ENCODE measurements at places on chromosomes 6 and 20. TPM values are rescaled to one million over a fixed set of nuclear protein-coding genes. Genes with fewer than 3 reads are reported as not detected.

DNA sequence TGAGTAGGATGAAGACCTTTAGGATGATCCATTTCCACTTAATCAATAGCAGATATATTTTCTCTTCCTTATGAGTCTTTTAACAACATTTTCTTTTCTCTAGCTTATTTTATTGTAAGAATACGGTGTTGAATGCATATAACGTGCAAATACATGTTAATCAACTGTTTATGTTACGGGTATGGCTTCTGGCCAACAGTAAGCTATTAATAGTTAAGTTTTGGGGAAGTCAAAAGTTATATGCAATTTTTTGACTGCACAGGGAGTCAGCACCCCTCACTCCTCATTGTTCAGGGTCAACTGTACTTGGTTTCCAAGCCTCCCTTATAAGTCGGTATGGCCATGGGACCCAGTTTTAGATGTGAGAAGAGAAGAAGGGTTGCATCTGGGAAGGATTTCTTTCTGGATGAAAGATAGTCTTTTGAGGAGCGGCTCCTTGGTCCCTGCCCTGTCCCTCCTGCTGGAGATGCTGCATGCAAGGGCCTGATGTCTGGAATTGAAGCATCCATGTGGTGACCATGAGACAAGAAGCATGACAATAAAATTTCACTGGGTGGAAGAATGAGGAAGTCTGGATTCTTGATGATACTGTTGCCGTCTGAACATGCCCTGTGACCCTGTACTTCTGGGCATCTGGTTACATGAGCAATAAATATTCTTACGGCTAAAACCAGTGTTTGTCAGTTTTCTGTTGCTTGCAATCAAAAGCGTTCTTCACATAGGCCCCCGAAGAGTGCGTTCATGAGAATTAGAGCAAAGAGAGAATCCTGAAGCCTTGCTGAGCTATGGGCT, 194.7 kb upstream of the PMEPA1 start:
- DNase-seq = no peak

DNA sequence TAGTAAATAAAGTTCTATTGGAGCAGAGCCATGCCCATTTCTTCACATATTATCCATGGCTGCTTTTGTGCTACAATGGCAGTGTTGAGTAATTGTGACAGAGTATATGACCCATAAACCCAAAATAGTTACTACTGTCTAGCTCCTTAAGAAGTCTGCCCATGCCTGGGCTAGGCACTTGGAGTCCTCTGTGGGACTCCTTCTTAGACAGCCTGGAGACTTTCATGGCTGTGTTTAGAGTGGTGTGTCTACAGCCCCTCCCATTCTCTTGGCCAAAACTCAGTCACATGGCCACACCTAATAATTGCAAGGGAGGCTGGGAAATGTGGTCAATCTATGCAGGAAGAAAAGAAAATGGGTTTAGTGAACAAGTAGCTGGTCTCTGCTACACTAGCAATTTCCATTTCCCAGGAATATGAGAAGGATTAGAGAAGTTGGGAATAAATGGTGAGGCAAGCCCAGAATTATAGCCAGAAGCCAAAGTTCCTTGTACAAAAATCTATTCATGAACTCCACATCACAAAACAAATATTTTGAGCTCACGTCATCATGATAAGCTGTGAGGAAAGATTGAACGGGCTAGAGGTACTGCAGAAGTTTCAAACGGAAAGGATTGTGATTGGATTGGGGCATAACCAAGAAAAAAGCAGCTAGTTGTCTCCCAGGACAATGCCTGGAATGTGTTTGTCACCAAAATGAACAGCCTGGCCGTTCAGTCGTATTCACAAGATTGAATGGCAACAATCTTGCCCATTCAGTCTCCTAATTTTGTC, 251.8 kb upstream of the PLN start:
- DNase-seq = no peak

- DNase-seq = no peak
These were observed 59.2 kb downstream of the ZDHHC14 start for GRCh38 chr6:157440171-157440570.

DNA sequence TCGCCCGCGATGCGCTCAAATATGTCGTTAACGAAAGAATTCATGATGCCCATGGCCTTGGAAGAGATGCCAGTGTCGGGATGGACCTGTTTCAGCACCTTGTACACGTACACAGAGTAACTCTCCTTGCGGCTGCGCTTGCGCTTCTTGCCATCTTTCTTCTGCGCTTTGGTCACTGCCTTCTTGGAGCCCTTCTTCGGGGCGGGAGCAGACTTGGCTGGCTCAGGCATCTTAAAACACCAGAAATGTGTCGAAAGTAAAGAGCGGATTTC, 36.4 kb downstream of the HFE start:
- peak; percentile 72 for DNase-seq

DNA sequence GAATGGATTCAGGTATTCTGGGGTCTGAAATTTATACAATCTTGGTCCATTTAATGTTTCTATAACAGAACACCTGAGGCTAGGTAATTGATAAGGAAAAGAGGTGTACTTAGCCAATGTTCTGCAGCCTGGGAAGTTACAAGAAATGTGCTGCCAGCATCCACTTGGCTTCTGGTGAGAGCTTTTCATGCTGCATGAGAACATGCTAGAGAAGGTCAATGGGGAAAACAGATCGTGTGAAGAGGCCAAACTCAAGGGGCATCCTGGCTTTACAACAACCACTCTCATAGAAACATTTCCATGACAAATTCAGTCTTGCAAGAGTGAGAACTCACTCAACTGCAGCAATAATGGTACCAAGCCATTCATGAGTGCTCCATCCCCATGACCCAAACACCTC, 16.8 kb downstream of the IL22RA2 start:
- DNase-seq = no peak

- no peak for DNase-seq
These were observed 33.7 kb upstream of the KCNQ5 start for GRCh38 chr6:72588155-72588554.

DNA sequence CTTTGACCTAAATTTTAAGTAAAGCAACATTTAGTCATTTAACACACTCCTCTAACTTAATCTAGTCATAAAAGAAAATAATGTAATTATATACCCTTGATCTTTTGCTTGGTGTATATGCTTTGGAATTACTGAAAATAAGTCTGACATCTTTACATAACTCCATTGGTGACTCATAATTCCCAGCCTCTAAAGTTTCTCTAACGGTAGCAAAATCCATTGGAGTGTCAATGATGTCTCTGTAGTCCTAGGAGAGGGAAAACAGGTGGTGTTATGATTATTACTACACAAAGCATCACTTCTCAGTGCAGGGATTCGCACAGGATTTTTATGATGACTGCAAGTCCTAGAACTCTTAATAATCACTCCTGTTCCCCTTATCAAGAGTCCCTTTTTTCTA, 80.2 kb downstream of the IRAK1BP1 start:
- DNase-seq = no peak

GRCh38 chr6:152259234-152259633, 377.9 kb downstream of the SYNE1 start:
- no peak for DNase-seq

BANF2 gene
- not detected for total RNA-seq

DNA sequence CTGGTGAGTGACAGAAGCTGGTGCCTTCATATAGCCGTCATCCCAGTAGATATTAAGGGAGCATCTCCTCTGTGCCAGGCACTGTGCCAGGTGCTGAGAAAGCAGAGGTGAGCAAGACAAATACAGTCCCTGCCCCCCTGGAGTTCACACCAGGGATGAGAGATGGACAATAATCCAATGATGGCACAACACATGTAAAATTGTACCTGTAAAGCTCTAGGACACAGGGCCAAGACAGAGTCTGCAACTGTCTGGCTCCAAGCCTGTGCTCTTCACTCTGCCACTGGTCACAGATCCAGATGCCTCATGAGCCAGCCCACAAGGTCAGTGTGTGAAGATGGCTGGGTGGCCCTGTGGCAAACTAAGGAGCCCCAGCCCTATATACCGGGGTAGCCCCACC, 133.8 kb downstream of the EYA2 start:
- DNase-seq = no peak

SPATA25 gene
- total RNA-seq = 2.9 TPM

DNA sequence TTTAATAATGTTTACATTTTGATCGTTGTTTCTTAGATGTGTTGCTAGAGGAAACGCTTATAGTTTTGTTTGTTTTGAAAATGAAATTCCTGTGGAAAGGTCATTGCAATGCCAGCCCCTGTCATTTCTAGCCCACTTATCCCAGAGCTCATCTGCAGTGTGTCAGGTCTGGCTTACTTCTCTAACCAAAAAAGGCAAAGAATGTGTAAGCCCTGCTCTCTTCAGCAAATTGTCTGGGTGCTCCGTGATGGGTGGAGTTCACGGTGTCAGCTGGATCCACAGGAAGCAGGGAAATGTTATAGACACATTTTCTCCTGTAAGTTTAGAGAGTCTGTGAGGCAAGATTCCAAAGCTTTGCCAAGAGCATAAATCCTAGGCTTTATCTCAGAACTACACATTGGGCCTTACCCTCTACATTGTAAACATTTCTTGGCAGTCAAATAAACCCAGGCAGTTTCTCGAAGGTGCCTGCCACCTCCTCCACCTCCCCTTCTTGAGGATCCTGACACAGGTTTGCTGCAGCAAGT, 50.9 kb downstream of the RPRD1B start:
- no peak for DNase-seq

DNA sequence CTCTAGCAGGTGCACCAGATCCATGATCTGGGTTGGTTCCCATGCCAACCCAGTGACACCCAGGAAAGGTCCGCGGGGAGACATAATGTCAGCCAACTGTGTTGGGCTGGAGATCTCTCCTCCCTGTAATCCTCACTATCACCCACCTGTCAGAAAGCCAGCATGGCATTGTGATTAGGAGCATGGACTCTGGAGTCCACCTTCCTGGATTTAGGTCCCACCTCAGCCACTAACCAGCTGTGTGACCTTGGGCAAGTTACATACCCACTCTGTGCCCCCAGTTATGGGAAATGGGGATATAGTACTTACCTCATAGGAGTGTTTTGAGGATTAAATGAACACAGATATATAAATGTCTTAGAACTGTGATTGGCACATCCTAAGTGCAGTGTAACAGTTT, 97.9 kb downstream of the ZDHHC14 start:
- no peak for DNase-seq

ZFP57 gene
- 0.35 TPM for total RNA-seq
